ENCODE measurements at places on chromosomes 5 and 9. TPM values are rescaled to one million over a fixed set of nuclear protein-coding genes. Genes with fewer than 3 reads are reported as not detected.
A peak's percentile ranks its signal among the peaks of the same experiment; 100 is the strongest.

DNA sequence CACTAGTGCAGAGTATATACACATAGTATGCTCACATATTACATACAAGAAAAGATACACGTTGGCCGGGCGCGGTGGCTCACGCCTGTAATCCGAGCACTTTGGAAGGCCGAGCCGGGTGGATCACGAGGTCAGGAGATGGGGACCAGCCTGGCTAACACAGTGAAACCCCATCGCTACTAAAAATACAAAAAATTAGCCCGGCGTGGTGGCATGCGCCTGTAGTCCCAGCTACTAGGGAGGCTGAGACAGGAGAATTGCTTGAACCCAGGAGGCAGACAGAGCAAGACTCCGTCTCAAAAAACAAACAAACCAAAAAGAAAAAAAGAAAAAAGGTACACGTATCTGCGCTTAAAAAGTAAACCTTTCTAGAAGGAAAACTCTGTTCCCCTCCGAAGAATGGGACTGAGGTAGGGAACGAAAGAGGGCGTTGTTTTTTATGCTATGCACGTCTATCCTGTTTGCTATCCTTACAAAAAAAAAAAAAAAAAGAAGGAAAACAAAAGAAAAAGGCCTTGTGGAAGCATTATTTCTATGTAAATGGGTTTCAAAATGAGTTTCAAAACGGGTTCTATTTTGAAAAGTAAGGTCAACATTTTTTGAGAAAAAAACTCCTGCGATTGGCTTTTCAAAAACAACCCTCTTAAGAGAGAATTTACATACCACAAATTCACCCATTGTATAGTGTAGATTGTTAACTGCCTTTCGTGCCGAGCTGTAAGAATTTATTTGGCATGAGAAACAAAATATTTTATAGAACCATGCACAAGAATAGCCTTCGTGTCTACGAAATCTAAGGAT is 1.2 kb downstream of the AK3 start:
- no peak for DNase-seq
- H3K27ac ChIP-seq = peak overlapping the region; percentile 92
- H3K36me3 ChIP-seq = no peaks in the 10 kb centered on the region
- peak overlapping the region; percentile 88 for H3K4me3 ChIP-seq
- no peaks in the 10 kb centered on the region for H3K27me3 ChIP-seq
- H3K4me1 ChIP-seq = peaks cover 10% of the 10 kb centered on the region

DNA sequence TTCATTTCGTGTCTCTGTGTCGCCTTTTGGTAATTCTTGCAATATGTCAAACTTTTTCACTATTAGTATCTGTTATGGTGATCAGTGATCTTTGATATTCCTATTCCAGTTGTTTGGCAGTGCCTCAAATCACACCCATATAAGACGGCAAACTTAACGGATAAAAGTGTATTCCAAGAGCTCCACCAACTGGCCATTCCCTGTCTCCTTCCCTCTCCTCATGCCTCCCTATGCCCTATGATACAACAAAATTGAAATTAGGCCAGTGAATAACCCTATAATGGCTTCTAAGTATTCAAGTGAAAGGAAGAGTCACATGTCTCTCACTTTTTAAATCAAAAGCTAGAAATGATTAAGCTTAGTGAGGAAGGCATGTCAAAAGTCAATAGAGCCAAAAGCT is 74.8 kb downstream of the CDK5RAP2 start:
- H3K4me3 ChIP-seq = no peak overlapping the region
- H3K27me3 ChIP-seq = no peaks in the 10 kb centered on the region
- H3K27ac ChIP-seq = no peak overlapping the region
- DNase-seq = no peak

DNA sequence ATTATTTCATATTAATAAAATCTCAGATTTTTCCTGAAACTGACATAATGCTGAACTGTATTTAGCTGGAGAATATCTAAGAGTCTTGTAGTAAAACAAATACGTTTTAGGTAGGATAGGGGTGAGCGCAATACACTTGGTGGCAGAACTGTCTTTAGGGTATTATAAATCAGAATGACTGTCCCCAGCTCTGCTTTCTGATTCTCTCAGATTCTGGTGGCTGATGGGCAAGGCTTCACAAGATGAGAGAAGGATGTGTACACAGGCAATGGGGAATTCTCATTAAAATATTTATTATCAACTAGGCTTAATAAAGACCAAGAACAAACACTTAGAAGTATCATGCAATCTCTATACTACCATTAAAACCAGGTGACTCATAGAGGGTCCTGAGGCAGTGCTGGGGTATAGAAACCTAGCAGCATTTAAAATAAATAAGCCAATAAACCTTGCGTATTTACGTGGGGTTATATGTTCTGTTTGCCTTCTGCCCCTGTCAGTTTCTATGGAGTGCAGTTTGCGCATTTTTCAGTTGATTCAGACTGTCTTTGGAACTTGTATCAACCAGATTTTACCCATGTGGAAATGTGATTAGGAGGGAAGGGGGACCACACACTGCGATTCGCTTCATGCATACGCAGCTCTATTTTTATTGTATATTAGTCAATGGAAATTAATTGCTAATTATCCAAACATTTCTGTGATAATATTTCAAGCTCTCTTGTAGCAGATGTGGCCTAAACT is 1150.7 kb upstream of the WWC1 start:
- H3K4me3 ChIP-seq = no peak overlapping the region
- H3K4me1 ChIP-seq = no peaks in the 10 kb centered on the region
- no peaks in the 10 kb centered on the region for H3K27me3 ChIP-seq
- H3K36me3 ChIP-seq = no peaks in the 10 kb centered on the region
- DNase-seq = peak; percentile 8

GRCh38 chr5:107712359-107712870 is 41.7 kb upstream of the EFNA5 start:
- H3K4me1 ChIP-seq = no peaks in the 10 kb centered on the region
- H3K27me3 ChIP-seq = no peaks in the 10 kb centered on the region
- DNase-seq = peak; percentile 7
- no peak overlapping the region for H3K27ac ChIP-seq
- no peak overlapping the region for H3K4me3 ChIP-seq
- H3K36me3 ChIP-seq = no peaks in the 10 kb centered on the region

GRCh38 chr9:4229252-4229651 is 70.6 kb downstream of the GLIS3 start:
- no peaks in the 10 kb centered on the region for H3K27me3 ChIP-seq
- H3K4me3 ChIP-seq = no peak overlapping the region
- no peak for DNase-seq
- no peaks in the 10 kb centered on the region for H3K36me3 ChIP-seq
- no peaks in the 10 kb centered on the region for H3K4me1 ChIP-seq
- H3K27ac ChIP-seq = no peak overlapping the region

GRCh38 chr5:80871541-80871961 is 88.6 kb upstream of the RASGRF2 start:
- DNase-seq = no peak
- peaks cover 4% of the 10 kb centered on the region for H3K36me3 ChIP-seq
- H3K27ac ChIP-seq = no peak overlapping the region
- no peaks in the 10 kb centered on the region for H3K4me1 ChIP-seq
- no peaks in the 10 kb centered on the region for H3K27me3 ChIP-seq

DNA sequence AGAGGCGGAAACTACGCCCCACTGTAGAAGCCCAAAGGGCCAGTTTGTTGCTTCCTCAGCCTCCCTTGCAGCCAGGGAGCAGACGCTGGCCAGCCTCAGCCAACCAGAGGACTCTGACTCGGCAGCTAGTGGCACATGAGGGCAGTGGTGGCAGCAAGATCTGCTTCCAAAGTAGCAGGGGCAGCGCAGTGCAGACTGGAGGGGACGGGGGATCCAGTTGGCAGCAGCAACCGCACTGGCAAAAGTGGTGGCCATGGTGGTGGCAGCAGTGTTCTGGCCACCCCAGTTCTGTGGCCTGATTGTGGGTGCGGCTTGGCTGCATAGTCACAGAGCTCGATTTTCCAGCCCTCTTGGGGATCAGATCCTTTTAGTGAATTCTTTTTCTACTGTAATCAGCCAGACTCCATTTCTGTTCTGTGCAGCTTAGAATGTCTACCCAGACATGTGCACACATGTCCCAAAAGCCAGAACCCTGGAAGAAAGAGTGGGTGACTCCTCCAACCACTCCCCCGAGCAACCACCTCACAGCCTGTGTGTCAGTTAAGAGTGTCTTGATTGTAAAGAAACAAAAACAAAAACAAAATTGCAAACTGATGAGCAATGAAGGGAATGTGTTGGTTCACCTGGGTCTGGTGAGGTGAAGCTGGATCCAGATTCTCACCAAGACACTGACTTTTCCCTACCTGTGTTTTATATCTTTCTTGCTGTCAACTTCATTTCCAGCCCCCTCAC is 11.0 kb upstream of the ZBTB43 start:
- DNase-seq = no peak
- no peaks in the 10 kb centered on the region for H3K36me3 ChIP-seq
- peaks cover 23% of the 10 kb centered on the region for H3K27me3 ChIP-seq
- peaks cover 4% of the 10 kb centered on the region for H3K4me1 ChIP-seq
- no peak overlapping the region for H3K4me3 ChIP-seq
- H3K27ac ChIP-seq = no peak overlapping the region

DNA sequence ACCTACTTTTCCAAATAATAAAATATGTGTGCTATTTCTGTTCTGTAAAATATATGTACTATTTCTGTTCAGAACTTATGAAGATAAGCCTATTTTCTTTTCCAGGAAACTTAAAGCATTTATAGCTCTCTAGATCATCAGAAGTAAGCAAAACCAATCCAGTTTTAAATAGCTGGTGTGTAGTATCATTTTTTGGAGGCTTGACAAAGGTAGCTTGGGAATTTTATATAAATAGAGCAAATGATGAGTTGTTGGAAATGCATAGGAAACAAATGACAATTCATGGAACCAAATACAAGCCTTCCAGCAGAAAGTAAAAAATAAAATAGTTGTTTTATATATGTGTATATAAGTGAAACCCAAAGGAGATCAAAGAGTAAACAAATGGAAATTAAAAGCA is 1038.1 kb upstream of the ARRDC3 start:
- no peaks in the 10 kb centered on the region for H3K4me1 ChIP-seq
- peak; percentile 83 for DNase-seq
- no peak overlapping the region for H3K27ac ChIP-seq
- no peak overlapping the region for H3K4me3 ChIP-seq
- H3K36me3 ChIP-seq = no peaks in the 10 kb centered on the region

GRCh38 chr9:136137321-136138265 is 18.9 kb upstream of the TMEM250 start:
- H3K4me3 ChIP-seq = no peak overlapping the region
- H3K27ac ChIP-seq = no peak overlapping the region
- DNase-seq = no peak
- H3K36me3 ChIP-seq = no peaks in the 10 kb centered on the region
- H3K27me3 ChIP-seq = peaks cover 54% of the 10 kb centered on the region

GRCh38 chr5:172175263-172175719 is 12.7 kb downstream of the STK10 start:
- H3K4me1 ChIP-seq = peaks cover 30% of the 10 kb centered on the region
- no peak overlapping the region for H3K27ac ChIP-seq
- H3K36me3 ChIP-seq = peaks cover 9% of the 10 kb centered on the region
- H3K4me3 ChIP-seq = no peak overlapping the region

GRCh38 chr9:96344458-96345180 is 38.9 kb downstream of the SLC35D2 start:
- H3K36me3 ChIP-seq = peaks cover 9% of the 10 kb centered on the region
- H3K4me1 ChIP-seq = peaks cover 4% of the 10 kb centered on the region
- H3K27ac ChIP-seq = peak overlapping the region; percentile 51
- peak; percentile 91 for DNase-seq
- H3K4me3 ChIP-seq = no peak overlapping the region

DNA sequence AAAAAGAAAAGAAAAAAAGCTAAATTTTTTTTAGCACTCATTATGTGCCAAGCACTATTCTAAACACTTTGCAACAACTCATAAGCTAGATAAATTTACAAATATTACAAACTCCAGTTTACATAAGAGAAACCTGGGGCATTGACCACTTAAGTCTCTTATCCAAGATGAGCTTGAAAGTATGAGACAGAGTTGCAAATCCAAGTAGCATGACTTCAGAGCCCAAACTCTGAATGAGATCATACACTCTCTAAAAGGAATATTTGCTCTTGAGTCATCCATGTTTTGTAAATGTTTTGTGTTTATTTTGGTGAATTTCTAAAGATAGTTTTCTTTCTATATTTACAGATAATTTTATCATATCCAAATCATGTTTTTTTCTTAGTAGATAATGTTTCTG is 4.0 kb upstream of the SHOC1 start:
- no peak overlapping the region for H3K4me3 ChIP-seq
- H3K36me3 ChIP-seq = peaks cover 5% of the 10 kb centered on the region
- no peaks in the 10 kb centered on the region for H3K4me1 ChIP-seq
- no peak overlapping the region for H3K27ac ChIP-seq

- no peaks in the 10 kb centered on the region for H3K27me3 ChIP-seq
- peak overlapping the region; percentile 87 for H3K4me3 ChIP-seq
- H3K4me1 ChIP-seq = peaks cover 14% of the 10 kb centered on the region
- no peaks in the 10 kb centered on the region for H3K36me3 ChIP-seq
- H3K27ac ChIP-seq = peak overlapping the region; percentile 23
These were observed 761 bp upstream of the DNAJC25 start for GRCh38 chr9:111630182-111630963.

GRCh38 chr5:7412409-7412808 is 16.5 kb downstream of the ADCY2 start:
- H3K27me3 ChIP-seq = no peaks in the 10 kb centered on the region
- H3K36me3 ChIP-seq = no peaks in the 10 kb centered on the region
- peaks cover 16% of the 10 kb centered on the region for H3K4me1 ChIP-seq
- no peak overlapping the region for H3K27ac ChIP-seq
- peak; percentile 39 for DNase-seq

DNA sequence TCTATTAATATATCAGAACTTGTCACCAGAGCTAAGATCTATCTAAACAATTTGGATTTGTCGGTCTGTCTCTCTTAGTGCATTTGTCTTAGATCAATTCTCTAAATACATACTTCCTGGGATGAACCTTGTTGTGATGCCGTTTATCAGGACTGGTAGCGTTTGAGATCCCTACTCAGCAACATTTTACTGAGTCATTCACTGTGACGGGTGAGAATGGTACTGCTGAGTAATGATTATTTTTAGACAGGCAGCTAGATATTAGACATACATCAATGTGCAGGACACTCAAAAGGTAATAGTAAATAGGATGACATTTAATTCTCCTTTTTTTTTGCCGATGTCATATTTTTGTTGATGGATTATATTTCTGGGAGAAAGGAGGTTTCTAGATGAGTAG is 209.0 kb downstream of the CSNK1G3 start:
- H3K4me1 ChIP-seq = no peaks in the 10 kb centered on the region
- no peaks in the 10 kb centered on the region for H3K36me3 ChIP-seq
- H3K27me3 ChIP-seq = no peaks in the 10 kb centered on the region
- H3K27ac ChIP-seq = no peak overlapping the region
- no peak overlapping the region for H3K4me3 ChIP-seq

- no peaks in the 10 kb centered on the region for H3K4me1 ChIP-seq
- no peaks in the 10 kb centered on the region for H3K36me3 ChIP-seq
- DNase-seq = no peak
- H3K4me3 ChIP-seq = no peak overlapping the region
- H3K27me3 ChIP-seq = no peaks in the 10 kb centered on the region
- H3K27ac ChIP-seq = no peak overlapping the region
These were observed 28.7 kb upstream of the PDE4D start for GRCh38 chr5:59922220-59922619.

GRCh38 chr5:111636736-111637135 is 120.3 kb downstream of the NREP start:
- peak; percentile 53 for DNase-seq
- H3K27ac ChIP-seq = no peak overlapping the region
- no peaks in the 10 kb centered on the region for H3K27me3 ChIP-seq
- peaks cover 6% of the 10 kb centered on the region for H3K4me1 ChIP-seq

SHROOM1 gene
- 2.4 TPM for total RNA-seq

SPINK13 gene
- total RNA-seq = not detected

AMBP gene
- 0.58 TPM for total RNA-seq

FAM78A gene
- total RNA-seq = 23.0 TPM

ANKRD18A gene
- 0.75 TPM for total RNA-seq

TMEM267 gene
- total RNA-seq = 8.4 TPM

REEP2 gene
- total RNA-seq = 8.1 TPM

FGFR4 gene
- total RNA-seq = 84.8 TPM

DBH gene
- total RNA-seq = not detected

PKD2L2 gene
- 1.2 TPM for total RNA-seq

HRH2 gene
- total RNA-seq = 0.35 TPM

Data from muscle of leg (tissue), 16 donors.